ENCODE measurements at places on chromosomes 5 and 9.

DNA sequence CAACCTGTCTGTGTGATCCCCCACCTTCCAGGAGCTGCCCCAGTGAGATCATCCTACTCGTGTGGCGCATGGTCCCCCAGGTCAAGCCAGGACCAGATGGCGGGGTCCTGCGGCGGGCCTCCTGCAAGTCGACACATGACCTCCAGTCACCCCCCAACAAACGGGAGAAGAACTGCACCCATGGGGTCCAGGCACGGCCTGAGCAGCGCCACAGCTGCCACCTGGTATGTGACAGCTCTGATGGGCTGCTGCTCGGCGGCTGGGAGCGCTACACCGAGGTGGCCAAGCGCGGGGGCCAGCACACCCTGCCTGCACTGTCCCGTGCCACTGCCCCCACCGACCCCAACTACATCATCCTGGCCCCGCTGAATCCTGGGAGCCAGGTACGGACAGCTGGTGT is 43.7 kb downstream of the RGS3 start:
- no peak for DNase-seq

DNA sequence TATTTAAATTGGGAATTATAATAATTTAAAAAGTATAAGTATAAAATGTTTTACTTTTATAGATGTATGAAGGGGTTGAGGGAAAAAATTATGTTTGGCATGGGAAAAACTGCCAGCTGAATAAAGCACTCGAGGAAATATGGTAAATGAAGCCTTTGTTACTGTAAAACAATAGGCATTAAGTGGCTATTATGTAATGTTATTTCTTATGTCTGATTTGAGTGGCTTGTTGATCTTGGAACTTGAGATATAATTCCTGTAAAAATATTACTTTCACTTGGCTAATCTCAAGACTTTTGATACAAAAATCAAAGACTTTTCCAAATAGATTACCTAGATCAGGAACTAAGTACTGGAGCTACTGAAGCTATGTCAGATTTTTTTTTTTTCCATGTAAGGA is 182.9 kb downstream of the CD180 start:
- DNase-seq: no peak

DNA sequence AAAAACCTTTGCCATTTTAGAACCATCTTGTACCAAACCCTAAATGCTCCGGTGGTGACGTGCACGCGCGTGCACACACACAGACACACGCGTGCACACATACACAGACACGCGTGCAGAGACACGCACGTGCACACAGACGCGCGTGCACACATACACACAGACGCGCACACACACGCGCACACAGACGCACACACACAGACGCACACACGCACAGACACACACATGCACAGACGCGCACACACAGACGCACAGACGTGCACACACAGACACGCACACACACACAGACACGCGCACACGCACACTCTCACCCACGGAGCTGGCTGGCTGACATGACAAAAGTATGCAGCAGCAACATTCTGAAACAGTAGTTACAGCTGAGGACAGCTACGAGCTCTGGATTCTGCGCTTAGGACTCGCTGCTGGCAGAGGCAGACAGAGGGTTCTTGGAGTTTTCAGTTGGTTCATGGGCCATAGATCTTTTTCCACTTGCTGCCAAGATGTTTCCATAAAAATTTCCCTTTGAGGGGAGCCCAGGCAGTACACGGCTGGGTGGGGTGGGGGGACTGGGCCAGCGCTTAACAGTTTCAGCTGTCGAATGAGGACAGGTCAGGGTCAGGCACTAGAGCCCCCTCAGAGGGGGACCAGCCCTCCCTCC is 46.2 kb upstream of the UBAC1 start:
- DNase-seq: no peak

DNA sequence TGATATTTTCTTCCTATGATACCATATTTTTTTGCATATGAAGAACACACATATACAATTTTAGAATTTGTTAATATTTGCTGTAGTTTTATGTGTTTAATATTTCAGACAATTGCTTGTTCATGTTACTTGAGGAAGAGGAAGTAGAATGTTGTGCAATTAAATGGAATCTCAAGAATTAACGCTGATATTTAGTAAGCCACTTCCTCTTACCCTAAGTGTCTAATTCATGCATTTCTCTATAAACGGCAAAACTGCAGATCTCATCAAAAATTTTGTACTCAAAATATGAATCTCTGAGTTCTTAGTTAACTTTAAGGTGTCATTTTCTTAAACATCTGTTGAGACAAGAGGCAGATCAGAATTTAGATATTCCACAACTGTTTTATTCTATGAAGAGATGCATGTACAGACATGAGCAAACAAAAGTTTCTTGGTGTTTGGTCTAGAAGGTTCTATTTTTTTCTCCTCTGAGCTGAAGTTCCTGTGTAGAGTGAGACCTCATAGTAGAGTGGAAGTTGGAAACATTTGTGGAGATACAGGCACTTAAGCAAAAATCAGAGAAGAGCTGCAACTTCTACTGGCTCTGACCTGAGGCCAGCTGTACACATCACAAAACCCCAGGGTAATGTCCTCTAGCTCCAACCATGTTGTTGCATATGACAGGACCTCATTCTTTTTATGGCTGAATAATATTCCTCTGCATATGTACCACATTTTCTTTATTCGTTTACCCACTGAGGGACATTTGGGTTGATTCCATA is 16.6 kb upstream of the TGFBI start:
- peak; percentile 79 for DNase-seq

DNA sequence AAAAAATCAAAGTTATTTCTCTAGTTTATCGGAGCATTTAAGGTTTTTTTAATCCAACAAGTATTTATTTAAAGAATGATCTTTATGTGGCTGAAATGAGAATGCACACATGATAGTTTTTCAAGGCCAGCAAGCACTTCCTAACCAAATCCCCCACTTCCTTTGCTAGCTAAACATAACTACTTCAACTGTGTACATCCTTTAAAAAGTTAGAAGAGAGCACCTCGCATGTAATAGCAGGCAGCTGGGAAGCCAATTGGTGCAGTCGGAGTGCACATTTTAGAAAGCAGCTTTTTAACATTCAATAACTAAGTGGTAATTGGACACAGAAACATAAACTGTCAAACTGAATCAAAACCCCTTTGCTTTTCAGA is 245.7 kb downstream of the BNC2 start:
- DNase-seq: no peak
